SK-N-DZ (cell line): ENCODE measurements at places on chromosomes 11 and 22.

- DNase-seq: no peak
Observed at GRCh38 chr22:50529897-50530579, at the start of gene TYMP. Gene TYMP, minus strand, starts transcription at chr22:50530012. Its CDS starts 303 bp downstream, at chr22:50529709.

DNA sequence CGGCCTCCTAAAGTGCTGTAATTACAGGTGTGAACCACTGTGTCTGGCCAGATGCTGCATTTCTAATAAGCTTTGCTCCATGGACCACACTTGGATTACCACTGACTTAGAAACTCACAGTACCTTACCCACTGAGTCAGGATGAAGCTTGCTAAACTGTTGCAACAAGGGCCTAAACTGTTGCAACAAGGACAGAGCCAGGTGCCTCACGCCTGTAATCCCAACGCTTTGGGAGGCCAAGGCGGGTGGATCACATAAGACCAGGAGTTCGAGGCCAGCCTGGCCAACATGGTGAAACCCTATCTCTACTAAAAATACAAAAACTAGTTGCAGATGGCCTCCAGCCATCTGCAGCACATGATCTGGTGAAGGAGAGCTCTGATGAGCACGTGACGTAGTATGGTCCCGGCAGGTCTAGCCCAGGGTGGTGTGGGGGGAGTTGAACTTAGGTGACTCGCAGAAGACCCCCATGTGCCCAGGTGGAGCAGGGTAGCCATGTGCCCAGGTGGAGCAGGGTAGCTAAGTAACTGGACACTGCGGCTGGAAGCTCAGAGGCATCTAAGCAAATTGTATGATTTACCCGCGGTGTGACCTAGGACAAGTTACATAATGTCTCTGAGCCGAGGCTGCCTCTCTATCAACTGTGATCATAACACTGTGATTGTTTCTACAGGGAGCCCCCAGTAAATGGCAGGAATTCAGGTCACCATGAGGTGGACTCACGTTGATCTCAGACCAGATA lies 8.4 kb downstream of the SLC25A45 start:
- no peak for DNase-seq

DNA sequence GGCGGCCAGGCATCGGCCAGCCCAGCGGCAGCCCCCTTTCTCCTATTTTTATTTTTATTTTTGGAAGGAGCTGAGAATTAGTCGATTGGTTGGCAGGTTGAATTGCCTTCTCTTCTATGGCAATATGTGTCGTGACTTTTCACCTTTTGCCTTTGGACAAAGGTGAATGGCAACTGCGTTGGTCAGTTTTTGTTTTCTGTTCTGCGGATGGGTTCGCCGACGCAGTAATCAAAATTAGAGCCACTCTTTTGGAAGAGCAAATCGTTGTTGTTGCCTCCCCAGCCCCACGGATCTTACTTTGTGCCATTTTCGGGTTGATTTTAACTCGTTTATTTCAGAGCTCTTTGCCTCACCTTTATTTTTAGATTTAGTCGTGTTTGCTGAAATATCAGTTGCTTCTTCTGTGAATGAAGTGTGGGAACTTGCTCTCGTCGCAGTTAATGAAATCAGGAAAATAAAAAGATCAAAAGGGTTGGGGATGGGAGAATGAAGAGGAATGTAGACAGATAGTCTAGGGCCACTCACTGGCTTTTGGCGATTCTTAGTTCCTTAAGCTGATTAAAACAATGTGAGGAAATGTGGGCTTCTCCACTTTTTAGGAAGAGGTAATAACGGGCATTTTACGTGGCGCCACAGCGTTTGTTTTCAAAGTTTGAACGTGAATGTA lies 1.6 kb downstream of the CECR2 start:
- DNase-seq: no peak

DNA sequence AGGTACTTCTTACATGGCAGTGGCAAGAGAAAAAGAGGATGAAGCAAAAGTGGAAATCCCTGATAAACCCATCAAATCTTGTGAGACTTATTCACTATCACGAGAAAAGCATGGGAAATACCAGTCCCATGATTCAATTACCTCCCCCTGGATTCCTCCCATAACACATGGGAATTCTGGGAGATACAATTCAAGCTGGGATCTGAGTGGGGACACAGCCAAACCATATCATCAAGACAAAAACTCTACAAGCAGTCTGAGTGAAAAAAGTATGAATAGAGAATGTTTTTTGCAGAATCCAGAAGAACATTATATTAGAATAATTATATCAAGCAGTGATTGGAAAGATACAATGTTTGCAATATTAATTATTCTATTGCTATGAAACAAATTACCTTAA lies 893.7 kb downstream of the FAM181B start:
- no peak for DNase-seq

DNA sequence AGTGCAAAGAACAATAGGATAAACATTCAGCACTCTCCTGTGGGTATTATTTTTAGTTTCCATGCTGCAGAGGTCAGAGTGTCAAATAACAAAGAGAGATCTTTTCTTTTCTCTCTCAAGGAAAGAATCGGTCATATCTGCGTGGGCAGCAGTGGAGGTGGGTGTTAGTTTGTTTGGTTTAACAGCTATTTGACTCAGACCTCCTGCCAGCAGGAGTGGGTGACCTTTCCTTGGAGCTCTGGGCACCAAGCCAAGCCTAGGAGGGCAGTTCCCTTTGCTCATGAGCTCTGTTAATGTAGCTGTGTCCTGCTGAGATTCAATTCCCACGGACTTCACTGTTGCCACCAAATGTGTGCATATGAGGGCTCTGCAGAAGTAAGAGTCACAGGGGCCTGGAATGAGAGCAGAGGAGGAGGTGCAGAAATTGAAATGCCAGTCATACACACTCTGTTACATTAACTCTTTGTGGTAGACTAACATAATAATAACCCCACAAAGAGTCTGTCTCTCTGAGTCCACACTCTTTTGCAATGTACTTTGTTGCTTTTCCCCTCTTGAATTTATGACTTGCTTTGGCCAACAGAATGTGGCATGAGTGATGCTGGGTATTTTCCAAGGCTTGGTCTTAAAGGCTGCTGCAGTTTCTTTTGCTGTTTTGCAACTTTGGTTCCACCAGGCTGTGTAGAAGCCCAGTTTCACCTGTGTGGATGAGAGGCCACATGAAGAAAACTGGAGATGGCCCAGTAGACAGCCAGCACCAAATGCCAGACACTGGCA lies 76.0 kb upstream of the GRK3 start:
- no peak for DNase-seq

DNA sequence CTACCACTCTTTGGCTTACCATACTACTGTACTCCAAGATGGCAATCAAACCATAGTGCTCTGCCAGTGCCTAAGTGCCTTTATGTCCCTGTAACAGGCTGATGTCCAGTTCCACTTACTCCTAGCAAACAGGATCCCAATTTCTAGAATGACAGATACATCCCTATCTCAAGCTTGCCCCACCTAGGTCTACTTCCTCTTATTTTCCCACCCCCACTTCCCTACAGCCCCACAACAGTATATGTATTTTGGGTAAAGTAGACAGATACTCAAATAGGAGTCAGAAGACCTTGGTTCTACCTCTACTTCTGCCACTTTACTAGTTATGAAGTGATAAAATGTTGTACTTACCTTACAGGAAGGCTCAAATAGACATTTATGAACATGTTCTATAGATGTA lies 24.1 kb downstream of the SIK3 start:
- no peak for DNase-seq
